ENCODE measurements at places on chromosomes 1 and 21. TPM values are rescaled to one million over a fixed set of nuclear protein-coding genes. Genes with fewer than 3 reads are reported as not detected.

Gene KPRP
- not detected for polyA plus RNA-seq

Gene HSF2BP
- polyA plus RNA-seq, result 0.27 TPM

Gene TADA1
- 5.3 TPM for polyA plus RNA-seq

Gene EIF2D
- polyA plus RNA-seq, result 57.5 TPM

Gene POLR3GL
- 15.2 TPM for polyA plus RNA-seq

Gene DLGAP3
- 0.22 TPM for polyA plus RNA-seq

Gene DHRS3
- 92.1 TPM for polyA plus RNA-seq

Gene ZNF683
- not detected for polyA plus RNA-seq

All from adipose tissue (tissue), 3 donors.